ENCODE measurements at places on chromosomes 4 and X.

- DNase-seq, result no peak
These were observed 18.7 kb upstream of the MAP7D3 start for GRCh38 chrX:136269921-136270320.

DNA sequence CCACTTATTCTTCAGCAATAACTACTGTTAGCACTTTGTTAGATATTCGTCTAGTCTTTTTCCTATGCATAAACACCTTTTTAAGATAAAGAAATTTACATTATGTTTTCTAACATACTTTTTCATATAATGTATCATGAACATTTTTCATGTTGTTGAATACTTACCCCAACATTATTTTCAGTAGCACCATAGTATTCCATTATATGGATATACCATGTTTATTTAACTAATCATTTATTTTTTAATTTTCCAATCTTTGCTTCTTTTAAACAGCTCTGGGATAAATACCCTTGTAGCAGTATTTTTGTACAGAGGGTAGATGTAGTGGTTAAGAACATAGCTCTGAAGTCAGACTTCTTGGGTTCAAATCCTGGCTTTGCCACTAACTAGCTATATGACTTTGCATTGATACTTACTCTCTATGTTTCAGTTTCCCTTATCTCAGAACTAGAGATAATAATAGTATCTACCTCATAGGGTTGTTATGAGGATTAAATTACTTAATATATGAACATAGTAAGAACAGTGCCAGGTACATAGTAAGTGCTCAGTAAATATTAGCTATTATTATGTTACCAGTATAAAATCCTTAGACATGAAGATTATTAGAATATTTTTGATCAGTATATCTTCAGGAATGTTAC is 11.3 kb downstream of the EXOC1 start:
- DNase-seq, result no peak

DNA sequence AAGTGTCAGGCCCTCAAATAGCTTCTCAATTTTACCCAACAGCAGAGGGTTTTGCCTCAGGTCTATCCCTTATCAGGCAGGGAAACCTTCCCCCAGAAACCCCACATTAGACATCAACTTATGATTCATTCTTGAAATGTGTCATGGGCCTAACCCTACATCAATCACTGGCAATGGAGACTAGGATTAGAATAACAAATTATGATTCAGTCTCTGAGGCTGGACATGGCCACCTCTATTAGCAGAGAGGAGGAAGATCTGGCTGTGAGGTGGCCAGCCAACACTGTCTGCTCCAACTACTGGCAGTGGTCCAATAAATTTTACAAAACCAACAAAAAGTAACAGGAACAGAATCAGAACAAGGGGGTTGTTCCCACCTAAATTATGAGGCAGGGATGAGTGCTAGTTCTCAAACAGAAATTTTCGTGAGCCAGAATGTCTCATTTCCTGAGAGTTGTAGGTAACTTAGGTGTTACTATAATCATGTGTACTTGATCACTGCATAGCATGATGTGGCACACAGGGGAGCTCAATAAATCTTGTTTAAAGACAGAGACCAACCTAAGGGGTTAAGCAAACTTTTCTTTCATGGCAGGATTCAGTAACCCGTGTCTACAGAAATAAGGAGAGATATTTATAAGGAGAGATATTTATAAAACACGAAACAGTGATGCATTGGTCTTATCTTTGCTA is 126.8 kb downstream of the NFKB1 start:
- no peak for DNase-seq

DNA sequence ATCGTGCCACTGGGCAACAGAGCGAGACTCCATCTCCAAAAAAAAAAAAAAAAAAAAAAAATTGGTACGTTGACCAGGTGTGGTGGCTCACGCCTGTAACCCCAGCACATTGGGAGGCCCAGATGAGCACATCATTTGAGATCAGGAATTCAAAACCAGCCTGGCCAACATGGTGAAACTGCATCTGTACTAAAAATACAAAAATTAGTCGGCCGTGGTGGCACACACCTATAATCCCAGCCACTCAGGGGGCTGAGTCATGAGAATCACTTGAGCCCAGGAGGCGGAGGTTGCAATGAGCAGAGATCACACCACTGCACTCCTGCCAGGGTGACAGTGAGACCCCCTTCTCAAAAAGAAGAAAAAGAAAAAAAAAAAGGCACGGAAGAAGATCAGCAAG is 24.5 kb downstream of the RBMX start:
- no peak for DNase-seq

- DNase-seq, result no peak
These were observed 75.6 kb downstream of the FHIP1A start for GRCh38 chr4:151484396-151485102.

DNA sequence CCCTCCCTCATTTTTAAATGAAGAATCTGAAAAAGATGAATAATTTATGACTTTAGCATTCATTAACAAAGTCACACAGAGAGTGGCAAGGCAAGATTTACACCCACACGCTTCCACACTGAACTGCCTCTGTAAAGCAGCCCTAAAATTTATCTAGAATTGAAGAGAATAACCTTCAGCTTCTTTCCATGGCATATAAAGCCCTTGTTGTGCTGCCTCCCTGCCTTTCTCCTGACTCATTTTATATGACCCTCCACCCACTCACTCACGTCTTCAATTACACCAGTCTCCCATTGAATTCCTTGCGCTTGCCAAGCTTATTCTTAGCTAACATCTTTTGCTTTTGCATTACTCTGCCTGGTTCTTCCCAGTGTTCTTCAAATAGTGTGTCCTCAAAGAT is 2649.3 kb downstream of the PCDH7 start:
- no peak for DNase-seq

- no peak for DNase-seq
These were observed 11.5 kb downstream of the PRPS2 start for GRCh38 chrX:12802741-12803140.

- no peak for DNase-seq
These were observed 44.6 kb downstream of the FAT4 start for GRCh38 chr4:125359363-125359762.

DNA sequence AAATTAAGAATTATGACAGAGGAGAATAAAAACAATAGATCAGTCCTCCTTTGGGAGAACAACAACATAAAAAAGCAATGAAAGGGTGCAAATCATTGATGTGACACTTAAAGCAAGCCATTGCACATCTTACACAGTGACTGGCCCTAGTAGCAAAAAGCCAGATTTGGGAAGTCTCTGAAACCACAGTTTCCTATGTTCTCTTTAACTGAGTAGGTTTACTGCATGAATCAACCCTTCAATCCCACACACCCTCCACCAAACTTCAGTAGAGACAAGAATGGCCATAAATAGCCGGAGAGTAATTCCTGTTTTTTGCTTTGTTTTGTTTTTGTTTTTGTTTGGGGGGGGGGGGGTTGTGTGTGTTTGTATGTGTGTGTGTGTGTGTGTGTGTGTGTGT is 180.8 kb downstream of the VEGFC start:
- no peak for DNase-seq

DNA sequence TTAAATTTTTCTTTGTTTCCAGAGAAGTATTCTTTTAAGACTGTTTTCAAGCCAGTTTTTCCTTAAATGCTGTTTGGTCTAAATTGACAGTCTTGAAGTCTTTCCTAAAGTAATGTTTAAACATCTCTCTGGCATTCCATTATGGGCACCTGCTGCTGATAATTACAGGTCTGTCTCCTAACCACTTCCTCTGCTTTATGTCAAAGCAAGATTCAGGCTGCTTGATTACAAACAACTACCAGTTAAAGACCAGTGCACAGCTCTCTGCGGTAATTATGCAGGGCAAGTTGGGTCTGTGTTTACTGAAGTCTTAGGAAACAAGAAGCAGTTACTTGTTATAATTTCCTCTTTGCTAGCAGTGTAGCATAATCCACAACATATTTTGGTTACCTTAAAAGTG is 17.6 kb downstream of the UNC5C start:
- DNase-seq, result no peak

DNA sequence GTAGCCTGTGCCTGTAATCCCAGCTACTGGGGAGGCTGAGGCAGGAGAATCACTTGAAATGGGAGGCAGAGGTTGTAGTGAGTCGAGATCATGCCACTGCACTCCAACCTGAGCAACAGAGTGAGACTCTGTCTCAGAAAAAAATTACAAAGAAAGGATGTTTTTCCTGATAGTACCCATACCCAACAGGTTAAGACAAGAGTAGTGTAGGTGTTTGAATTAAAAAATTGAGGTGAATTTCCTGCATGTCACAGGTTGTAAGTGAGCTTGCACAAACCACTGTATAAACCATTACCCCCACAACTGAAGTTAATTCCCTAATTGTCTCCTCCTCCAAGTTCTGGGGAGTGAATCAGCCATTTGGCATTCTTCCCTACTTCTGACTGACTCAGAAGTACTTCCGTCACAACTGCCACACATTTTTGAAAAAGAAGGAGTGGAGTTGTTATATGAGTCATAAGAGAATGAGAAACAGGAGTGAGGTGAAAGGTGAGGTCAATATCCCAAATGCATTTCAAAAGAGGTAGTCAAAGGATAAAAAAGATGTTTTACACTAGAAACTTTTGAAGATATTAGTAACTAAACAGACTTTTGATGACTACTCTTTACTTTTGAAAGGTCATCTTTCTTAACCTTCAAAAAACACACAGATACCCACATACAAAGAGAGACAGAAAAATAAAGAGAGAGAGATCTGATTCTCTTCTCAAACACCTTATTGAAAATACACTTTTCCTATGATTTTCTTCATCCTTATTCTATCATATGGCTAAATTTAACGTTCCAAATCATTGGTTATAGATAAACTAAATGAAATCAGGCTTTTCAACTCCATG is 134.5 kb downstream of the BTC start:
- DNase-seq, result no peak

DNA sequence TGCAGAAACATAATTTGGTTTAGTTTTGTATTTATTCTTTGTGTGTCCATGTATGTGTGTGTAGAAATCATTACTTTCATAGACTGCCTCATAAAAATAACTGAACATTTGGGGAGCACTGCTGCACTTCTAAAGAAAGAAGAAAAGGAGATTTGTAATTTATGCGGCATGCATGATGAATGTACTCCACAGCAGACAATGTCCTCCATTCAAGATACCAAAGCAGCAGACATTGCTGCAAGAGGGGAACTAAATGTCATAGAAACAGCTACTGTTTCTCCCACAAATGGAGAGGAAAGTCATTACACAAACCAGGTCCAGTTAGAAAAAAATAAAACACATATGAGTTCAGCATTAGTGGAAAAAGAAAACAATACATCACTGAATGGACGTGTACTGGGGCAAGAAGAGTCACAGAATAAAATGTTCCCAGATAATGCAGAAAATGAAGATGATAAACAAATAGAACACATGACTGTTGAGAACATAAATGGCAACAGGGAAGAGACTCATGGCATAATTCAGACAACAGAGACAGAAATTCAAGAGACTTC is 2.6 kb downstream of the DTHD1 start:
- DNase-seq, result no peak

DNA sequence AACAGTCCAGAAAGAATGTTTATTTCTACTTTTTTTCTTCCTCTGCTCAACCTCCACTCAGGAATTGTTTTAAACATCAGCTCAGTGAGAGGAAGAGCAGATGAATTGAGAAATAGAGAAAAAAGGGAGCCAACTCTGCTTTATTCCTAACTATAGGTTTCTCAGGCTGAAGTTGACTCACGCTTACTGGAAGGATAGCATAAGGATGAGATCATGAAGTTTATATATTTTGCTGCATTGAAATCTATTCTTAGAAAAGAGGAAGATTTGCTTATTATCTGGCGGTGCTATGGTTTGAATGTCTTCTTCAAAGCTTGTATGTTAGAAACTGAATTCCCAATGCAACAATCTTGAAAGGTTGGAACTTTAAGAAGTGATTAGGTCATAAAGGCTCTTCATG is 1673.4 kb upstream of the PCDH7 start:
- DNase-seq, result no peak

GRCh38 chr4:65670020-65670330 is 314 bp downstream of the EPHA5 start:
- no peak for DNase-seq

DNA sequence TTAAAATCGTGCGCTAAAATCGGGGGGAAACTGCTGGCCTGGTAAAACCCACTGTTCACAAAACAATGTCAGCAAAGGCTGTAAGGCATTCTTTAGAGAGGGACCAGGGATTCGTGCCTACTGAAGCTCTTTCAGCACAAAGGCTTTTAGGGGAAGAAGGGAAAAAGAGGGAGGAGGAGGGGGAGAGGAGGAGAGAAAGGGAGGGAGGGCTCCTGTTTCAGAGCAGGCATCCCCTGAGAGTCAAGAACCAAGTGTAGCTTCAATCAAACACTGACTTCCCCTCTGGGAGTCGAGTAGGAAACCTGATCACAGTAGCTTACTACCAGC is 9.5 kb downstream of the BCOR start:
- no peak for DNase-seq

- no peak for DNase-seq
These were observed 156.6 kb downstream of the GATB start for GRCh38 chr4:151604238-151604637.

GRCh38 chr4:2698504-2698903 is 57.6 kb downstream of the TNIP2 start:
- no peak for DNase-seq

GRCh38 chr4:89353514-89353913 is 45.9 kb upstream of the GPRIN3 start:
- no peak for DNase-seq

DNA sequence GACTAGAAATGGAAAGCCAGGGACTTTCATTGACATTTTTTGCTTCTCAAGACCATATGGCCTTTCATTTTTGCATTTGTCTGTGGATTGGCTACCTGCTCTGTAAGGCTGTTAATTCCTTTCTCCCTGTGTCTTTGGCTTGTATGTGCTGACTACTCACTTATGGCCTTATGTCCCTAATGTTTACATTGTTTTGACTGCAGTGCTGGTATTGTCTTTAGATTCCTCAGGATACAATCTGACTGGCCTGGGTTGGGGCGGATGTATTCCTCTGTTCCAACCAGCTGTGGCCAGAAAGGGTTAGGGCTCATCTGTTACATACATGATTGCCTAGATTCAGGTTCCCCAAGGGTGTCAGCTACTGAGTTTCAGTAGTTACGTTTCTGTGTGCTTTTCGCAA is 108.1 kb downstream of the RAPGEF2 start:
- DNase-seq, result no peak

DNA sequence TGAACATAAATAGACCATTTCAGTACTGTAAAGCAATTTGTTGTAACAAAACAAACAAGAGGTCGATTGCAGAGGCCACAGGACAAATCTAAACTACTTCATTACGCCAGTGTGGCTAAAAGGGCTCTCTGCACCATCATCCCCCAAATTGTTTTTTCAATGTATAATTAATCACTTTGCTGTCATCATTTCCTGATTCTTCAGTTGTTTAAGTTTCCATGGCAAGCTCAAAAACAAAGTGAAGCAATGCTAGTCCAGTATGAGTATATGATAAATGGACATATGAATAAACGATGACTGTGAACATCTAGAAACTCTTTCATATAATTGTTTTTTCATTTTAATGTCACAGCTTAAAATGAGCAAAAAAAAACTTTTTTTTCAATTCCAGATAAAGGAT is 235.4 kb upstream of the FGF13 start:
- DNase-seq, result no peak
